Activated CD8-positive, alpha-beta memory T cell treated with anti-CD3 and anti-CD28 coated beads for 4 hours (primary cell): ENCODE measurements at places on chromosomes 5 and 9.

DNA sequence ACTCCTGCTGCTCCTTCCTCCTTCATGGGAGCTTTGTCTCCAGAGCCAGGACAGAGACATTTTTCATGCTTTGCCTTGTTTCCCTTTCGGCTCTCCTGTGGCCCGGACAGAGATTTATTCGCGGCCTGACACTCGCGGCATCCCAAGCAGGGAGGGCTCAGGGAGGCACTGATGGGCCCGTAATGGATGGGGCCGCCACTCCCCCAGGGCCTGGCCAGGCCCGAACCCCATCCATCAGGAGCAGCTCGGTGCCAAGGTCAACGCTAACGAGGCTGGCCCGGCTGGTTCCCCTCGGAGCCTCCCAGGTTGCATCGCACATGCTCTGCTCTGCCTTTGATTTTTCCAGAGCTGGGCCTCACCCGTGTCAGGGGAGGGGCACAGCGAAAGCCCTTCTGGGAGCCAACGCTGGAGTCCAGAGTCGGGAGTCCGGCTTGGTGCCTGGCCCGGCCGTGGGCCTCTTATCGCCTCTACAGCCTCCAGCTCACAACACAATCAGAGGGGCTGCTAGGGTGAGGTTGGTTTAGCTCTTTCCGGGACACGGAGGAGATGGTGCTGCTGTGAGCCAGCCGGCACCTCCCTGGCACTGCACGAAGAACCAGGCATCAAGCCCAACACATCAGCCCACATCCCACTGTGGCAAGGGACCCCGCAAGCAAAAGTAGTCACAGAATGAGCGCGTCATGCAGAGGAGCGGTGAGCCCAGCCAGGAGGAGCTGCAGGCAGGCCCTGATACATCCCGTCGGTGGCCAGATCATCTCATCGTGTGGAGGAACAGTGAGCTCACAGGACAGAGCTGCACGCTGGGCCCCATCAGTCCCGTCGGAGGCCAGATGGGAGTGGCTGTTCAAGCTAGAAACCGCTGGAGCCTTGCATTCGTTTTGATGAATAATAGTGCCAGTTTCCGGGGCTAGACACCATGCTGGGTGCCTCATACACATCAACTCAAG, 72.2 kb upstream of the BARHL1 start:
- DNase-seq = no peak

DNA sequence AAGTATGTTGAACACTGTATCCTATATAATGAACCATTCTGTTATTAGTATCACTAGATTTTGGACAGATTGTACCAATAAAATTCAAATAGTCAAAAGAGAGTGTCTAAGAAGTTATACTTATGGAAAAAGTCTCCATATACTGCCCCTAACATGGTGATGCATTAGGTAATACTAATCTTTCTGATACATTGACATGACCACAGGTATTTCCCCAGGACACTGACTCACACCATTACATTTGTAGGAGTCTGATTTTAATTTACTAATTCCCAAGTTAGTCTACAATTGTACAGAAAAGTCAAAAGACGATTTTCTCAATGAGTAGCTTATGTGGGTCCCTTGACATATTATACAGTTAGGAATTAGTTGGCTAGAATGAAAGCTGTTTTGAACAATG, 593.8 kb downstream of the ISL1 start:
- no peak for DNase-seq

GRCh38 chr5:179272326-179273072, 72.8 kb downstream of the ADAMTS2 start:
- DNase-seq = no peak

DNA sequence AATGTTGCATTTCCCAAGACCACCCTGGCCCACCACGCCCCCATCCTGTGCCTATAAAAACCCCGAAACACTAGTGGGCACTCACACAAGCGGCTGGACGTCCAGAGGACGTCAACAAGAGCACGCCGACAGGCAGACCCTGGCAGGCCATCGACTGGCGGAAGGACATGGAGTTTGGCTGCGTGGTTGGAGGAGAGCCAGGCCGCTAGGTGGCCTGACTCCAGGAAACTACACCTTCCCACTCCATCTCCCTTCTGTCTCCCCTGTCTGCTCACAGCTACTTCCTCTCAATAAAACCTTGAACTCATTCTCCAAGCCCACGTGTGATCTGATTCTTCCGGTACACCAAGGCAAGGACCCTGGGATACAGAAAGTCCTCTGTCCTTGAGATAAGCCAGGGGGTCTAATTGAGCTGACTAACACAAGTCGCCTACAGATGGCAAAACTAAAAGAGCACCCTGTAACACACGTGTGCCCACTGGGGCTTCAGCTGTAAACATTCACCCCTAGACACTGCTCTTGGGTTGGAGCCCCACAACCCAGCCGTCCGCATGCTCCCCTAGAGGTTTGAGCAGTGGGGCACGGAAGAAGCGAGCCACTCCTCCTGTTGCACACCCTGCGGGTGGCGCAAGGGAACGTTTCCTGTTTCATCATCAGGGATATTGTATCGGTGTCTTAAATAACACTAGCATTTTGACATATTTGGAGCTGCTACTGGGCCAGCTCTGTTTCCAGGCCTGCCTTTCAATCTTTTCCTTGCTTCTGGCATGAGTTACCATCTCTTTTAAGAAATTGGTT, 54.5 kb upstream of the TAF11L2 start:
- no peak for DNase-seq

GRCh38 chr9:103997856-103998370, 96.2 kb upstream of the SMC2 start:
- no peak for DNase-seq

DNA sequence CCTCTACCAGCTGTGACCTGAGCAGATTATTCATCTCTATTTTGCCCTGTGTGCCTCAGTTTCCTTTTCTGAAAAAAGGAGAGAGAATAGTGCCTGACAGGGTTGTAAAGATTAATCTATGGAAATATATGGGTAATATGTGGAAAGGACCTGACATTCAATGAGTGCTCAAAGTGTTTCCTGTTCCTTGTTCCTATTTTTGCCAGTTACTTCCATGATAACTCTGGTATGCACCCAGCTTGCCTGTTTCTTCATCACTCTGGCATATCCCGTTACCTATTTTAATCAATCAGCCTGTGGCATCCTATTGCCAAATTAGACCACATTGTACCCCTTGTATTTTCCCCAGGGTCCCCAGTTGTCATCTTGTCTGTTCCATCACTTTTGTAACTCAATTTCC, 3.6 kb upstream of the ARAP3 start:
- no peak for DNase-seq

GRCh38 chr5:171317230-171317629, 8.2 kb downstream of the TLX3 start:
- no peak for DNase-seq

- DNase-seq = no peak
Measured at GRCh38 chr5:17852740-17853139, 218.5 kb downstream of the TAF11L14 start.

- DNase-seq = no peak
Measured at GRCh38 chr5:139654464-139654863, 6.3 kb downstream of the CXXC5 start.

DNA sequence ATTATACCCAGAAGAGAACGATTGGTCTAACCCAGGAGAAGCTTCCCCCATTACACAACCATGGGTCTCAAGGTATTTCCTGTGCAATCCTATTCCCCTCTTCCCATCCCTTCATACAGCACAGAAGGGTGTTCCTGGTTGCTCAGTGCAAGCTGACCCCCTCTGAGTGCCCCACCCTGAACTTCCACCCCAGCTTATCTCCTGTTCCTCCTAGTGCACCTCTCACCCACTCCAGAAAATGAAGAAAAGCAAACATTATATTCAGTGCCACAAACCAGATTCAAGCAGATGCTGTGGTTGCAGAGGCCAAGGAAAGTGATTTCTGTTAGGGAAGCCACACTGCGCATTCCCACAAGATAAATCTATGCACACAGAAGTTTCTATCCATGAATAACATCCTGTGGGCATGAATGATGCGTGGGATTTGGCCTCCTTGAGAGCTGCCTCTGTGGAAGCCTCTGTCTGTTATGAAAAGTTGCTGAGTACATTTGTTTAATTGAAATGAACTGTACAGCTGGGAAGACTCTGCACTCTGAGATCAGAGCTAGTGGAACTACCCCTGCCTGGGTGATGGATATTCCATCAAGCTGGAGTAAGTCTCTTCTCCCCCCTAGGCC, 2.2 kb upstream of the OR2S2 start:
- no peak for DNase-seq

GRCh38 chr5:58545912-58546311, 37.0 kb upstream of the RAB3C start:
- no peak for DNase-seq

DNA sequence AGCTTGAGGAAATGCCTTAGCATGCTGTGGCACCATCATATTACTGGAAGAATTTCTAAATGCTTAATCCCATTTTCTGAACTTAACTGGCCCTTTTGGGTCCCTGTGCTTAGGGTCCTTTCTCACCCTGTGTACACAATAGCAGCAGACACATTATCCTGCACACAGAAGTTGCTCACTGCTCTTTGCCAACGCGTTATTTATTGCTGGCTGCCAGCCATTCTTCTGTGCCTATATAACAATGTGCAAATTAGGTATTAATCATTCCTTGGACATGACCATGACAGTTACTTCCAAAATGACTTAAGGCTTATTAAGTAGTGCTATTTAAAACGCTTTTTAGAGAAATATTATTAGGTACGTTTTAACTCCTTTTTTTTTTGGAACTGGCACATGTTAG, 134.7 kb downstream of the FBN2 start:
- no peak for DNase-seq

- DNase-seq = no peak
Measured at GRCh38 chr9:372128-372527, 157.5 kb downstream of the DOCK8 start.

GRCh38 chr5:13505326-13505725, 439.2 kb downstream of the DNAH5 start:
- DNase-seq = no peak
